GM04504 (cell line): ENCODE measurements at places on chromosomes 2 and 18.

- no peak for DNase-seq
Measured at GRCh38 chr2:17303054-17303453, 215.2 kb downstream of the RAD51AP2 start.

DNA sequence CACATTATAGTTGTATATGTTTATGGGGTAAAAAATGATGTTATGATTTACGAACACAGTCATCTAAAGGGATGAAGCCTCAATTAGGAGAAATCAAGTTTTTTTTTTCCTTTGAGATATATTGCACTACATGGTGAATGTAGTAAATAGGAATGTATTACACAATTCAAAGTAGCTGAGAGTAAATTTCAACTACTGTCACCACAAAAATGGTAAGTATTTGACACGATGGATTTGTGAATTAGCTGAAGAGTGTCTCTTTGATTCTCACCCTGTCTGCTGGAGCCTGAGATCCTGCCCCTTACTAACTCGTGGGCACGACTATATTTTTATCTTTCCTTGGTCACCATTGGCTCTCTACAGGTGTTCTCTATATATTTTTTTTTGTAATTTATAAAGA, 540.4 kb upstream of the DSEL start:
- DNase-seq, result no peak

- DNase-seq, result no peak
Measured at GRCh38 chr18:59704146-59704545, 6.9 kb upstream of the CCBE1 start.

DNA sequence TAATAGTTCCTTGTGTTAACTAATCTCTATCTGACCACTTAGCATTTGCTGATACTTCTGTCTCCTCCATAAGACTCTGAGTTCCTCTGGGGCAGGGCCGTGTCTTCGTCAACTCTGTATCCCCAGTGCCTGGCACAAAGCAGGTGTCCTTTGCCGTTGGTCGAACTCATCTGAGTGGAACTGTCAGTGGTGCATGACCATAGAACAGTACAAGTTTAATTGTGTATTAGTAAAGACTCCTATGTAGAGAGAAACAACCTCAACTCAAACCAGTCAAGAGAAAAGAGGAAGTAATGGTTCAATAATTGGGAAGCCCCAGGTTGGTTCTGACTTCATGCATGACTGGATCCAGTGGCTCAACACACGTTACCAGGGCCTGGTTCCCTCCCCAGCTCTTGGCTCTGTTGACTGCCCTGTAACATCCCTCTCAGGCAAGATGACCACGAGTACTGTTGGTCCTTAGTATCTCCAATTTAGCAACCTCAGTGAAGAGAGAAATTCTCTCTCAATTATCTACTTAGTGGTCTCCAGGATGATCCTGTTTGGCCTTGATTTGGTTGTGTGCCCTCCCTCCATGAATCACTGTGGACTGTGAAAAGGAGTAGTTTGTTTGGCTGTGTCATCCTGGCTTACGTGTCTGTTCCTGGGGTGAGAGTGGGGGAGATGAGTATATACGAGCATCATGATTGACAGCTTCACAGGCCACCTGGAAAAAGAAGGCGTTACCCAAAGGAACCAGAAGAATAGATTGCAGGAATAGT, 58.5 kb upstream of the MSH6 start:
- DNase-seq, result no peak

DNA sequence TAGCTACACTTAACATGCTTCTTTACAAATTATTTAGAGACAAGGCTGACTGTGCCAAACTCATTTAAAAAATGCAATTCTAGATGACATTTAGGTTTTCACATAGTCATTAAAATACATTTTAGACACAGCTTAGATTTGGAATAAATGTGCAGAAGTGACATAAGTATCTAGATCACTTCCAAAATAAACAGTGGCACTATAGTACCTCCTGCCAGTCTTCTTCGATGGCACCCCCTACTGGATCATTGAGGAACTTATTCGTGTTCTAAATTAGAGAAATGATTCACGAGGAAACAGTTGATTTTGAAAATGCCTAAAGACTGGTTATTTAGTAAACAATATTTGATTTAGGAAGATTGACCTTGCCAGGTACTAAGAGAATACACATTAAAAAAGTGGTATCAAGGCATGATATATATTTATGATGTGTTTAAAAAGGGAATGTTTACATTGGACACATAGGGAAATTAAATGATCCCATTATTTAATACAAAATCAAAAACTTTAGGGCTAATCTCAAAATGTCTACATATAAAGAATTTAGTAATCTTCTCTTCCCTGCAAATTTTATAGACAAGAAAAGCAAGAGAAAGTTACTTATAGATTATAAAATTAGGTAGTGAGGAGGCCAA, 323.9 kb downstream of the XIRP2 start:
- no peak for DNase-seq

- DNase-seq, result no peak
Measured at GRCh38 chr2:140455315-140455714, 1675.1 kb upstream of the NXPH2 start.

DNA sequence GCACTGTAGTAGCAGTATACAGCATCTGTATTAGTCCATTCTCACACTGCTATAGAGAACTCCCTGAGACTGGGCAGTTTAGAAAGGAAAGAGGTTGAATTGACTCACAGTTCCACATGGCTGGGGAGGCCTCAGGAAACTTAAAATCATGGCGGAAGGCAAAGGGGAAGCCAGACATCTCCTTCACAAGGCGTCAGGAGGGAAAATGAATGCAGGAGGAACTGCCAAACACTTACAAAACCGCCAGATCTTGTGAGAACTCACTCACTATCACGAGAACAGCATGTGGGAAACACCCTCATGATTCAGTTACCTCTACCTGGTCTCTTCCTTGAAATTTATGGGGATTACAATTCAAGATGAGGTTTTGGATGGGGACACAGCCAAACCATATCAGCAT, 25.4 kb downstream of the MAP4K4 start:
- no peak for DNase-seq

DNA sequence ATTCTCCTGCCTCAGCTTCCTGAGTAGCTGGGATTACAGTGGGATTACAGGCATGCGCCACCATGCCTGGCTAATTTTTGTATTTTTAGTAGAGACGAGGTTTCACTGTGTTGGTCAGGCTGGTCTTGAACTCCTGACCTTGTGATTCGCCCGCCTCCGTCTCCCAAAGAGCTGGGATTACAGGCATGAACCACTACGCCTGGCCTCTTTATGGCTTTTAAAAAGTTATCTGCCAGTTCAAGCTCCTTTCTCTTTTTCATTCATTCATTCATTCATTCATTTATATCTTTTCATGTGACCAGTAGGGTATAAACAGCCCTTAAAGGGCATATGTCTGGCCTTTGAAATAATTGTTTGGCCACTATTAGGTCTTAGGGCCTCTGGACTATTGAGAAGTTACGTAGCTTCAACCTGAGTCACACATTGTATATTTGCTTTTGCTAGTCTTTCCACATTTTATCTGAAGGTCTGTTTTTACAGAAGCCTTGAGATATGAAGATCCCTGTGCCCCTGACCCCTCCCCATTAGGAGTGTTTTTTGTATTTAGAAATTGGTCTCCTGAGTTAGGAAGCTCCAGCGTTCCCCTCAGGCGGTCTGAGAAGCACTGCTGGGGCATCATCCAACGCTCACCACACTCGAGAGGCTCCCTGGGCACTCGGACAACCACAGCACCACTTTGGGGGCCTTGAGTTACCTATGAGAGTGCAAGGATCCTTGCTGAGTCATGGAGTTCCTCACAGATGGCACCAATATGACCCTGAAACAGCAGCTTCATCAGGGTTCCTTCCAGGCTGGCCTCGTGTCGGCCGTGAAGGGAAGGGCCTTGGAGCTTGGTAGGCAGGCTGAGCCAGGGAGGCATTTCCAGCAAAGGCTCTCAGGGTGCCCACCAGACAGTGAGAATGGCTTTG, 21.8 kb downstream of the FZD5 start:
- no peak for DNase-seq

GRCh38 chr2:16280081-16280480, 339.7 kb downstream of the MYCN start:
- no peak for DNase-seq

DNA sequence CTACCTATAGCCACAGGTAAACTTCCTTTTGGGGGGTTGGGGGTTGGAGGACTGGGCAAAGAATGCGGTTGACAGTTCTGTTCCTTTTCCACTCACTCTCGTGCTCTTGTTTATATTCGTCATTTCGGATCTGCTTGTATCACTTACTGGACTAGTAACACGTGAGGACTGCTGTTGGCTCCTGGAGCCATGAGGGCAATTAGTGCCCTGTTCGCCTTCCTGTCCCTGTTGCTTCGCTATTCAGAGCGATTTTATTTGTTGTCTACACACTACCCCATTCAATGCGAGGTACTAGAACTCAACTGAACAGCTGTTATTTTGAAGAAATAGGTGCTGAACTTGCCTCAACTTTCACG, 1.1 kb downstream of the KCNJ3 start:
- no peak for DNase-seq

DNA sequence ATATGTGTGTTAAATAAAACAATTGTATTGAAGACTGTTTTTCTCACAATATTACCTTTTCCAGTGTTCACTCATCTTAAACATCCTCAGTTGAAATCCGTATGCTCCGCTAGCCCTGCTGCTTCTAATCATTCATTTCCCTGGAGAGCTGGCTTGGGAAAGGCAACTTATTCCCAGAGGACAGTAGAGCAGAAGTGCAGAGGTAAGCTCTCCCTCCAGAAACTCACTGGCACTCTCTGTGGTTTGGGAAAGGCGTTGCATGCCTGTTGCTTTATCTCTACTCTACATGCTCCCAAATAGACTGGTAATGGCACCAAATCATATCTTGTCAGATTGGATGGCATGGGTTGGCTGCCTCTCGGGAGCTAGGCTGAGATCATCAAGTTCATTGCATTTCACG, 117.1 kb upstream of the BOD1L2 start:
- DNase-seq, result no peak

GRCh38 chr2:248724-249123, 15.1 kb downstream of the SH3YL1 start:
- no peak for DNase-seq

DNA sequence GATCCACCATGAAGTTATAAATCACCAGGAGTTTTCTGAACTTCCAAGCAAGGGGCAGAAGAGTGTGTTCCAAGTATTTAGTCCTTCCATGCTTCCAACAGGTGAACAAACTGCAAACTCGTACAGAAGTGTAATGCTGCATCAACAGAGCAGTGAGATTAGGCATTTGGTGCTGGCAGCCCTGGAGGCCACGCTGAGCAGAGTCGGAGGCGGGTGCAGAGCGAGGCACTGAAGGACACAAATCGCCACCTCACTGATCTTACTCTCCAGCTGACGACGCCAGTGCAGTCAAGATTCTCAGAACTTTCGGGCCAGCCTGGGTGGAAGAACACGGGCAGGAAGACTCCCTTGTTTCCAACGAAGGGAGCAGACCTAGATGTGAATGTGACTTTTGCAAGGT, 39.2 kb downstream of the SERPINE2 start:
- DNase-seq, result no peak

GRCh38 chr2:174686430-174686829, 77.8 kb downstream of the CHRNA1 start:
- no peak for DNase-seq

- DNase-seq, result no peak
Measured at GRCh38 chr2:169509298-169509885, at the start of gene KLHL41. Gene KLHL41 (plus strand): TSS chr2:169509702. CDS start chr2:169509779, 77 bp downstream.

DNA sequence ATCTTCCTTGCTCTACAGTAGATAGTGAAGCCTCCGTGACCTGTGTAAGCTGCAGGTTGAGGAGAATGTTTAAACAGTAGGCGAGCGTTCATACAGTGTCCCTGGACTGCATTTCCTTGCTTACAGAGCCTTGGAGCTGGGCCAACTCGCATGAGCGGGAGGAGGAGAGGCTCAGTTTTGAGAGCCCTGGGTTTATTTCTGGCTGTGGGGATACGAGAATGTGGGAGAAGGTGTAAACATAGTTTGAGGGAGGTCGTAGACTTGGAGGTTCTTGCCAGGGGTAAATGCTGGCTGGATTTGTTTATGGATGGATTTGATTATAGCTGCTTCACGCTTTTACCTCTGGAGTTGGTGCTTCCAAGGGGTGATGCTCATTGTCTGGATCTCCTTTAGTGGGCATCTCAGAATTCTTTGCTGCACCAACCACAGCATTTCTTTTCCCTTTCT, 20.8 kb downstream of the CRIM1 start:
- no peak for DNase-seq
